ENCODE measurements at places on chromosomes 5 and 9. TPM values are rescaled to one million over a fixed set of nuclear protein-coding genes. Genes with fewer than 3 reads are reported as not detected.
A peak's percentile ranks its signal among the peaks of the same experiment; 100 is the strongest.

DNA sequence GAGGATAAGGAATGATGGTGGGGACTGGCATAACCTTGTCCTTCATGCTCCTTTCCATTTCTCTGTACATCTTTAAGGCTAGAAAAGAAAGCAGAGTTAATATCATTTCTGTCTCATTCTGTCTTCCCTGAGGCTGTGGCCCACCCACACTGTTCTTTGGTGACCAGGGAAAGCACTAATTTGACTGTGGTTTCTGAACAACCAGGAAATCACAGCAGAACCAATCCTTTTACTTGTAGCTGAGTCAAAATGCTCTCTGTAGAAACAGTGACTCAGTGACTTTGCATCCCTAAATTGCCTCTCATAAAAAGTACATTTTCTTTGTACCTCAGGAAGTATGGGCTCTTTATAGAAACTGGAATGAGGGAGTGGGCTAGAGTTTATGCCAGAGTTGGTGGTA is 28.1 kb downstream of the IL33 start:
- no peak for DNase-seq

The KCTD16 gene
- not detected for total RNA-seq

DNA sequence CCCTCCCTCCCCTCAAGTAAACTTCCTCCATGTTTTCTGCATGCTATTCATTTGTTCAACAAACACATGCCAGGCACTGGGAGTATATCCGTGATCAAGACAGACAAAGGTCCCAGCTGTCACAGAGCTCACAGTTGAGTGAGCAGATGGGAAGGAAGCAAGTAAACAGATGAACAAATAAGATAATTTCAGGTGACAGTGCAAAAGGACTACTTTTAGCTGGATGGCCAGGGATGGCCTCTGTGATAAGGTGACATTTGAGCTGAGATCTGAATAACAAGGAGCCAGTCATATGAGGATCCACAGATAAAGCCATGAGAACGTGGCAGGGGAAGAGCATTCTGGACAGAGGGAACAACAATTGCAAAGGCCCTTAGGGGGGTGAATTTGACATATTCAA is 121.7 kb upstream of the RAD23B start:
- DNase-seq = no peak

DNA sequence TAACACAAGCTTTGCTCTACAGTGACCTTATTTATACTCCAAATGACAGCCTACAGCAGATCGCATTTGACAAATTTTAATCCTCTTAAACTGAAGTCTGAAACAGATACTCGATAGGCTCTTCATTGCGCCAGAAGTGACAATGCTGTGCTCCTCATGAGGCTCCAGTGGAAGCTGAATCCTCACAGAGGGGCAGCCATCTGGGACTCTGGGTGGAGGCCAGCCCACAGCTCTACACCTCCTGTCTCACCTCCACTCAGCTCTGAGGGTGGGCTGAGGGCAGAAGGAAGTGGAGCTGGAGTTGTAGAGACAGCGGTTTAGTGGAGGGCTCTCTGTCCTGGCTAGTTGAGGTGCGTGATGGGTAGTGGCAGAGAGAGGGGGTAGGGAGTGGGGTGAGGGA is 283.3 kb upstream of the ANKRD55 start:
- DNase-seq = no peak

- no peak for DNase-seq
These were observed 111.0 kb upstream of the SLC25A48 start for GRCh38 chr5:135723491-135723890.

- peak; percentile 34 for DNase-seq
These were observed 232.2 kb downstream of the SYK start for GRCh38 chr9:91033797-91034196.

DNA sequence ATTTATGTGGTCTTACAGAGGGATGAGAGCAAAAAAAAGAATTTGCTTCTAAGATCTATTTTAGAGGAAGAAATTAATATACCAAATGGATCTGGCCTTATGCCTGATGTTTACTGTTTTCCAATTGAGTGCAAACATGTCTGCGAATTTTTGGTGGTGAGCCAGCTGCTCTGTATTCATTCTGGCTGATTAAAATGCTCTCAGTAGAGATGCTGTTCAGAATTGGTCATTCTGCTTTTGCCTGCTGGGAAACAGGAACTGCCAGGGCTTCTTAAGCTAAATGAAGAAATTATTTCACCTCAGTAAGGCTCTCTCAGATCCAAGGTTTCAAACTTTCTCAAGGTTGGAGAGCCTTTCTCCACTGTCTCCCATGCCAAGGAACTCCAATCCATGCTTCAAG is 132.0 kb upstream of the SV2C start:
- DNase-seq = no peak

The RAI14 gene
- 0.20 TPM for total RNA-seq

The ACOT12 gene
- 0.44 TPM for total RNA-seq

GRCh38 chr5:116651653-116652052 is 77.0 kb upstream of the SEMA6A start:
- DNase-seq = no peak

Measured in CD4-positive, alpha-beta T cell (primary cell).